ENCODE measurements at places on chromosomes 6 and 20.
A peak's percentile ranks its signal among the peaks of the same experiment; 100 is the strongest.

DNA sequence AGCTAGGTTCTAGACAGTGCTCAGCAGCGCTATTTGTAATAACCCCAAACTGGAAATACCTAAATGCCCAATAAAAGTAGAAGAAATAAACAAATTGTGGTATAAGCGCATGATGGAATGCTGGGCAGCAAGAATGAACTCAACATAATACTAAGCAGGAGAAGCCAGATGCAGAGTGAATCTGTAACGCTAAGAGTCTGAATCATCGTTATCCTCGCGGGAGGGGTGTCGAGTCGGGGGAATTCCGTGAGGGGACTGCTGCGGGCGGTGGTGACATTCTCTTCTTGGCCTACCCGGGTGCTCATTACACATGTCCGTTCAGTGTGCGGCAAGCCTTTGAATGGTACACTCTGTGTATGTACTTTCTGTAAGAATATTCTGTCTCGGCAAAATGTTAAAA, 83.7 kb downstream of the SULF2 start:
- DNase-seq = no peak

DNA sequence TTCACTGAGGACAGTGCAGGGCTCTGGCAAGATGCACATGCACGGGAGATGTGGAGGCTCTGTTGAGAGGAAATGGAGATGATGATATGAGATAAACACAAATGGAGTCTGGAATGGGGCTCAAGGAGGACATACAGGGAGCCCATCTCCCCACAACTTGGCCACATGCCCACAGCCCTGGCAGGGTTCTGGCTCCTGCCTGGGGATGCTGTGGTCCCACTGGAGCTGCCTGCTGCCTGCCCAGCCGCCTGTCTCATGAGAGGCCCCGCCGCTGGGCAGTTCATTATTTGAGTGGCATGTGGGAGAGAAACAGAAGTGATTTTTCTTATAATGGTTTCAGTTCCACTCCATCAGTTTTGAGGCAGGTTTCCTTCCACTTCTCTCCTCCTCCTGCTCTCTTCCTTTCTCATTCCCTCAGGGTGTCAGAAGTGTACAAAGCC, 133.6 kb upstream of the TRAF3IP2 start:
- no peak for DNase-seq

GRCh38 chr6:3961581-3962215, 112.5 kb downstream of the FAM50B start:
- DNase-seq = no peak

DNA sequence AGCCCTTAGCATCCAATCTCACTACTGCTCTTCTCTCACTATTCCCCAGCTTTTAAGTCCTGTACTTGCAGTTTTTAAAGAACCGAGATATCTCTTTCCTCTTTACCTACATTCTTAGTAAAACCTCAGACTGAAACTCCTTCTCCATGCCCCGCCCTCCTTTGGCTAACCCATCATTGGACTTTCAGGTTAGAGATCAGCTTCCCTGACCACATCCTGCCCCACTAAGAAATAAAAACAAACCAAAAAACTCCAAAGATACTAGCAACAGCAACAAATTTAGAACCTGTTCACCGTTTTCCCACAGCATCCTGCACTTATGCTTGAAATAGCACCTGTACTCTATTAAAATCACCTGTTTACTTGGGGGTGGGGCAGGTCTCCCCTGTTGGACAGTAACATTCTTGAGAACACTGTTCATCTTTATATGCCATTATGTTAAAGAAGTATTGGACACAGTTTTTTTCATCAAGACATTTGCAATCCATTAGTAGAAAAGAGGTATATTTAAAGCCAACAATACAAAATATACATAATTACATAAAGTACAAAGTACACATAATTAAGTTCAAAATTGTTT, 16.3 kb upstream of the SMAP1 start:
- DNase-seq = peak; percentile 38

DNA sequence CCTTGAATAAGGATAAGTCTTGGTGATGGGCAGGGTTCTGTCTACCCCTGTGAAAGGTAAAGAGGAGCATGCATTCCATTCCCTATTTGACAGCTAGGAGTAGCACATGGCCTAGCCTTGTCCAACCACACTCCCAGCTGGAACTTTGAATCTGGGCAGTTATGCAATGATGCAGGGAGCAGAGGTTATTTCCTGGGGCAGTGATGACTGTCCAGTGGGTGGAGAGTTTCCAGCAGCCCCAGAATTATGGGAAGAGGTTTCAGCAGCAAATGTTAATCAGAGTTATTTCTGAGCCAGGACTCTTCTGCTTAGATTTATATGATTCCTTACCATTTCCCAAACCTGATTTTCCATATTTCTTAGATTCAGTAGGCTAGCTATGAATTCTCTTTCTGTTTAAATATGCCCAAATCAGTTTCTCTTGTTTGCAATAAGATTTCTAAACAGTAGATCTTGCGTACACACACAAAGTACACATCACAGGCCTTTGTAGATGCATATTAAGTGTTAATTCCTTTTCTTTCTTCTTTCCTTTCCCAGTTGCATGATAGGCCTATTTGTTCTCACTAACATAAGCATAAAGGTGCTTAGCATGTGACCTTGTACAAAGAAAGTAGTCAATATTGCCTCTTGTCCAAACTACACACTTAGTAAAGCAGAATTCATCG, 17.3 kb upstream of the TXLNB start:
- DNase-seq = no peak

DNA sequence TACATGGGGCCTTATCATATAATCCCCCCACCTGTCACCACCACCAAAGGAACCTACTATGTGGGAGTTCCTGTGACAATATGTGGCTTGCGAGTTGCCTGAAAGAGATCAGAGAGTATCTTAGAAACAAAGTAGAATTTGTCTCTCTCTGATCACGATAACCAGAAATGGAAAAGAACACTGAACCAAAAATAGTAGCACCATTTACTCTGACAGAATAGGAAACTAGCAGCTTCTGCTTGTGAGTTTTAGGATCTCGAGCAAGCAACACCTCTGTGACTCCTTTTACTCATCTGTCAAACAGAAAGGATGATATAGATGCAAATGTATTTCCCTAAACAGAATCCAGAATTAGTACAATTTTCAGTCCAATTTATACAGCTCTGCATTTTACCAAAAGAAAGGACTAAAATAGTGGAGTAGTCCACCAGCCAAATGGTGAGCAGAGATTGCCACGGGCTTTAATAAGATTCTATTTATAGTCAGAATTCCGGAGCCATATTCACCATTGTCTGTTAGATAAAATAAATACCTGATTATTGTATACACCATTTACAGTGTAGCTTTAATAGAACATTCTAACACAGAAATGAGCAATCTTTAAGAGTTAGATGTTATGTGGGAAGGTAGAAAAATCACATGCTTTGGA, 19.9 kb upstream of the STMND1 start:
- no peak for DNase-seq

DNA sequence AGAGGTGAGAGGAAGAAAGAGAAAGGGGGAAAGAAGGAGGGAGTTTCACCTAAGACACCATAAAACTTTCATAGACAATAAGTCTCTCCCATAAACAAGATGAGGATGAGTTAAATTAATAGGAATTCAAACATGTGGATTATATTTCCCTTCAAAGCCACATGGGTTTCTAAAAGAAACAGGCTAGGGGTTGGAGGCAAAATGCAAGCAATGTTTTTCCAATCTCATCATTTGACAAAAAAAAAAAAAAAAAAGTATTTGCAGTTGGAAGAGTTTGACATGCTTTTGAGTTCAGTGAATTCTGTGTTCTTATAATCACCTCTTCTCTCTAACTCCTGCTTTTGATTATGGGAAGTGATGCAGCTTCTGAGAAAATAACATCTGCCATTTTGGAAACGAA, 286.5 kb upstream of the PRND start:
- no peak for DNase-seq

- DNase-seq = no peak
Measured at GRCh38 chr6:144158133-144158532, 7.8 kb downstream of the STX11 start.

DNA sequence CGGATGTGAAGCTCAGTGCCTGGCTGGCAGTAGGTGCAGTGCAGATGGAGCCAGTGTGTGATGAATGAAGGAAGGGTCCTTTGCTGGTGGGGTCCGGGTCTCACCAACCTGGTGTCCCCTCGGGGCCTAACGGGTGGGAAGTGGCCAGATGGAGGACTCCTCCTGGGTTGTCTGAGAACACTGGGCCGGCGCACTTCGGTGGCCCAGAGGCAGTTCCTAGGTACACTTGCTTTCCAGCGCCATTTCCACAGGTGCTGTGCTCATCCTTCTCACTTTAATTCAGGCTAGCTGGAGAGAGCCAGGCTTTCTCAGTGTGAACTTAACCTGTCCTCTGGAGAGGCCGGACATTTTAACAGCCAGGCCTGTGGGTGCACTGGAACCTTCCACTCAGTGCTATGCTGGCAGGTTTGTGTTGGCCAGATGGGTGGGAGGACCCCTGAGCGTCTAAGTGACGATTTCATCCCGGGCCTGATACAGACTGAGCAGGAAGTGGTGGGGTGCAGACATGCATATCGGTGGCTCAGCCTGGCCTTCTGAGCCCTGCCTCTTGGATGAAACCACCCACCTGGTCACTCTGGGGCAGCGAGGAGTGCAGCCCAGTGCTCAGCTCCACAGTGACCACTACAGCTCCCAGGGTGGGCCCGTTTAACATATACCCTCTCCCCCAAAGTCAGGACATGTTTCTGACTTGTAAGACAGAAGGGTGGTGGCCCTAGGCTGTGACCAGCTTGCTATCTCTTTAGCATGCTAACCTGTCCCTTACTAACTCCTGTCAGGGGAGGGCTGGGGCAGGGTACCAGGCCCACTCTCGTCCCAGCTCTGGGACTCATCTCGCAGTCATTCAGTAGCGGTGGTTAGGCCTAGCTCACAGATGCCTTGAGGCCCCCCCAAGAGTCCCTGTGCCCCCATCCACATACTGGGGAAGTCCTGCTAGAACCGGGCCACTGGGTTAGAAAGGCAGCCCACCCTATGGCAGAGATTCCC, 8.2 kb upstream of the PYGB start:
- DNase-seq = no peak

GRCh38 chr20:36199345-36200257, 36.7 kb upstream of the AAR2 start:
- peak; percentile 79 for DNase-seq
